Stimulated activated naive CD8-positive, alpha-beta T cell treated with anti-CD3 and anti-CD28 coated beads, Interleukin-15, Interleukin-2, amounts not matched to agents 100 U/mL and 50 U/mL, for 24 hours (primary cell): ENCODE measurements at places on chromosomes 11 and 22.

DNA sequence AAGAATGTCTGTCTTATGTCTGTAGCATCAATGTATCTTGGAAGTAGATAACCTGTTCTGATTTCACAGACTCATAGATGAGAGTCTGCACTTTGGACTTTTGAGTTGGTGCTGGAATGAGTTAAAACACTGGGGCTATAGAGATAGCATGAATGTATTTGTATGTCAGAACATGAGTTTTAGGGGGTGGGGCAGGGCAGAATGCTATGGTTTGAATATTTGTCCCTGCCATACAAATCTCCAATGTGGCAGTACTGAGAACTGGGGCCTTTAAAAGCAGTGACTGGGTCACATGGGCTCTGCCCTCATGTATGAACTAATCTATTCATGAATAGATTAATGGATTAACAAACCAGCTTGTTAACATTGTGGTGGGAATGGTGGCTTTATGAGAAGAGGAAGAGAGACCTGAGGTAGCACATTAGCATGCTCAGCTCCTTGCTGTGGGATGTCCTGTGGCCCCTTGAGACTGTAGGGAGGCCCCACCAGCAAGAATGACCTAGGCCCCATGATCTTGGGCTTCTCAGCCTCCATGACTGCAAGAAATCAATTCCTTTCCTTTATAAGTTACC, 15.5 kb upstream of the OR52K1 start:
- no peak for DNase-seq

DNA sequence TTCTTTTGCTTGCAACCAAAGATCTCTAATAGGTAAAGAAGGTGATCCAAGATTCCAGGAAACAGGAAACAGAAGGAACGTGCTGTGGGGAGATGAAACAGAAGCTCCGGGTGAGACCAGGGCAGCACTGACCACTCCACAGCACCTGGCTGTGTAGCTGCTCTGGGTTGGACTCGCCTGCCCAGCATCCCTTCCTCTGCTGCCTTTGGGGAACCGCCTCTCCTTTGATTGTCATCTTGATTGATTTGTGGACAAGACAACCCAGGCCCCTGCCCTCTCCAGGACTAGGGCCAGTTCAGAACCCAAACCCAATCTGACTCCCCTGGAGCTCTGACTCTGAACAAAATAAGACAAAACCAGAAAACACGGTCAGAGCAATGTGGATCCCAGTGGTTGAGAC, 14.7 kb upstream of the APOBEC3A start:
- DNase-seq: no peak

DNA sequence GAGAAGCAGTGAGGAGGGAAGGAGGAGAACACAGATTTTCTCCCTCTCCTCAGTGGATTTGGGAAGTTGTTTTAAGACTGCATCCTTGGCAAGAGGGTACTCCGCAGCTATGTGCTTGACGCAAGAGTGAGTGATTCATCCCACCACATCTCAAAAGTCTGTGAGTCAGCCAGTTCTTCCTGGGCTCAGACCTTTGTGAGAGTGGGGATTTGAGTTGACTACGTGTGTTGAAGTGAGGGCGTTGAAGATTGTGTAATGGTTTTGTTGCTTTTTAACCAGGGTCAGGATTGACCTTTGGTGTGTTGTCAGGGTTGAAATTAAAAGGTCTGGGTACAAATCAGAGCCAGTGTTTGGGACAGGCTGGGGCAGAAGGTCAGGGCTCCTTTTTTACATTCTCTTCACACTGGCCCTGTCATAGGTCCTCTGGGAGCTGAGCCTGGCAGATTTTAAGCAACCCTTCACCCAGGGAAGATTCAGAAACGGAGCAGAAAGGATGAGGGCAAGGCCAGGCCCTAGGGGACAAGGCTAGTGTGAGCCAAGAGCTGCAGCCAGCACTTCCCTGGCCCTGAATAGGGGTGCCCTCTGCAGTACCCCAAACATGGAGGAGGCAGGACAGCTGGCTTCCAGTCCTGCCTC, 4.2 kb upstream of the C11orf86 start:
- peak; percentile 30 for DNase-seq

DNA sequence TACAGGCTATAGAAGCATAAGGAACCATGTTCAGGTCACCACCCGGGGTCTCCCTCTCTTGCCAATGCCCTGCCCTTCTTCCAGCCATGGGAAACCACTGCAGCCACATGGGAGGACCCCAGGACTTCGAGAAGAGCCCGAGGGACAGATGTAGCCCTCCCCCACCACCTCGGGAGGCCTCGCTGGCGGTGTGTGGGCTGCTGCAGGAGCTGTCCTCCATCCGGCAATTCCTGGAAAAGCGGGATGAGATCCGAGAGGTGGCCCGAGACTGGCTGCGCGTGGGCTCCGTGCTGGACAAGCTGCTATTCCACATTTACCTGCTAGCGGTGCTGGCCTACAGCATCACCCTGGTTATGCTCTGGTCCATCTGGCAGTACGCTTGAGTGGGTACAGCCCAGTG, 14.5 kb downstream of the HTR3A start:
- no peak for DNase-seq

GRCh38 chr11:115893461-115894099, 389.4 kb upstream of the CADM1 start:
- DNase-seq: no peak

DNA sequence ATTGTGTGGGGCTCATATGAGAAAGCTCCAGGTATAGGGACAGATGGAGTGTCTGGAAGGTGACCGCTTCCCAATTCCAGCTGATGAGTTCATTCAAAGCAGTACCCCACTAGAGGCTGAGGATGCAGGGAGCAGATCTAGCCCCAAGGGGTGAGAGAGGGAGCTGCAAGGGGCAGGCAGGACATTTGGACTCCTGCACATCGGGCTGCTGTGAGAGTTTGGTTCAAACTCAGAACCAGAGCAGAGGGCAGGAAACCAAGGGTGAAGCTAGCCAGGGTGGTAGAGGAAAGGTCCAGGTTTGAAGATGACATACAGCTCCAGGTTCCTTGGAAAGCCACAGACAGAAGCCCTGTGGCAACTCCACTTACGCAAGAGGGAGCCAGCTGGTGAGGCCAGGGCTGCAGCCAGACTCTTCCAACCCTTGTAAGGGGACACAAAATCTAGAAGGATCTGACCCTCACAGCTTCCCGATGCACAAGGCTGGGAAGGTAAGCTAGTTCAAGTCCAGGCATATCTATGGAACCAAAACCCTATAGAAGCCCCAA, 1.9 kb downstream of the CSNK2A3 start:
- no peak for DNase-seq

GRCh38 chr11:122516686-122517085, 138.8 kb upstream of the UBASH3B start:
- no peak for DNase-seq

DNA sequence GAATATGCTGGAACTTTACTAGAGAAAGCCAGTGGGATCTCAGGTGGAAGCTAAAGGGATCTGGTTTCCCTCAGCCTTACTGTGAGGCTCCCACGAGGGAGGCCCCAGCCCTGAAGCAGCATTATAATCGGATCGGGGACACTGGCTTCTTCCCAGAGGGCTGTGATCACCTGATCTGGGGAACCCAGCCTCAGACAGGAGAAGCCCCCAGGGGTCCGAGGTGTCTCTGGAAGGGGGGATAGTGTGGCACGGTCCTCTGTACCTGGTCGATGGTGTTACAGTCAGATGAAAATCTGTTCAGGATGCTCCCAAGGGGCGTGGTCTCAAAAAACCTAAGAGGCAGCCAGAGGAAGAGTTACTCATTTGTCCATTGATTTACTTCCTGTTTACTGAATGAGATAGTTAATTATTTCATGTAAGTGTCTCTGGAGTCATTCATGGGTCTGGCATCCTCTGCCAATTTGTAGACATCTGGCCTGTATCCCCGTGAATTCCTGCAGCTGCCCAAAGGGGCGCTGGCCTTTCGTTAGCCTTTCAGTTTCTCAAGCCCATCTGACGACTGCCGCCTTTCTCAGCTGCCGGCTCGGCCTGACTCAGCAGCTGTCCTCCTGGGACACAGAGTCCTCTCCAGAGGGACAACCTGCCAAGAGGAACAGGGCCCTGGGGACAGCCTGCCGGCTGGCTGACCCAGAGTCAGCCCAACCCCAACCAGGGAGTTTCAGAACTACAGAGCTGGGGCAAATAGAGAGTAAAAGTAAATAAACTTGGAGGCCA, 17.0 kb upstream of the KCNJ11 start:
- no peak for DNase-seq

DNA sequence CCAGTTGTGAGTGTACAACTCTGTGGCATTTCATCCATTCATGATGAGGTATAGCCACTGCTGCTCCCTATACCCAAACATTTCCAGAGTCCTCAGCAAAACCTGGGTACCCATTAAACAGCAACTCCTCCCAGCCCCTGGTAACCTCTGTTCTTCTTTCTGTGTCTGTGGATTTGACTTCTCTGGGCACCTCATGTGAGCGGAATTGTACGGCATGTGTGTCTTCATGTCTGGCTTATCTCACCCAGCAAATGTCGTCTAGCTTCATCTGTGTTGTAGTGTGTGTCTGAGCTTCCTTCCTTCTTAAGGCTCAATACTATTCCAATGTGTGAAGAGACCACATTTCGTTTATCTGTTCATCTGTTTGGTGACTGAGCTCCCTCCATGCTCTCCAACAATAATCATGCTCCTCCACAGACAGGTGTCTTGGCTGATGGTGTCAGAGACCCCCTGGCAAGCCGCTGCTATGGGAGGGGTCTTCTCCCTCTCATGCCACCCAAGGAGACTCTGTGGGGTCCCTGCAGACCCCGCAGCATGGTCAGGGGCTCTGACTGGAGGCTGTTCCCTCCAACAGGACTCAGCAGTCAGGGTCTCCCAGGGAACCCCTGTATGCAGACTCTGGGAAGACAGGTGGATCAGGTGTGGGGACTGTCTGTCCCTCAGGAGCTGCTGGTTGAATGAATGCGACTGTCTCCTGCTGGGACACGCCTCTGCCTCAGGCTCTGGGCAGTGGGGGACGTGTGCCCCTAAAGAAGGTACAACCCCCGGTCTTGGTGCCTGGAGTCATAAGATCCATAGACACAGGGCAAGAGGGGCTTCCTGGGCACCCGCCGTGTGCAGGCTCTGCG, 52.7 kb downstream of the SMIM38 start:
- DNase-seq: no peak

- DNase-seq: no peak
Observed at GRCh38 chr22:38148245-38148644, 33.4 kb downstream of the PLA2G6 start.

GRCh38 chr11:95545116-95545875, 244.3 kb downstream of the FAM76B start:
- peak; percentile 9 for DNase-seq

DNA sequence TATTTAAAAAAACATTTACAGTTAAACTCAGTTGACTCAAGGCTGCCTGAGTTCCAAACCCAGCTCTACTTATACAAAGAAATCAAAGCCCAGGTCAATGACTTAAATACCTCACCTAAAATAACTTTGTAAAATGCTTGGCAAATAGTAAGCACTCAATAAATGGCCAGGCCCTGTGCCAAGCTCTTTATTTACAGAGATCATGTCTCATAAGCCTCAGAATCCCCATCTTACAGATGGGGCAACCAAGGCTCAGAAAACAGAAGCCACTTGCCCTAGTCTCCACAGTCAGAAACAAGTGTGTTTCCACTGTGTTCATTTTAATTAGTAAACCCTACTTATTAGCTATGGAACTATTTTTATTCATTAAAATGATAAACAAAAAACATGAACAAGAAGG, 30.5 kb upstream of the TTC28 start:
- DNase-seq: no peak

- no peak for DNase-seq
Observed at GRCh38 chr11:27763736-27764135, 63.5 kb upstream of the BDNF start.
